ENCODE measurements at places on chromosomes 13 and 19.

- no peak for DNase-seq
These were observed 135.3 kb upstream of the MIR17HG start for GRCh38 chr13:91212231-91212630.

DNA sequence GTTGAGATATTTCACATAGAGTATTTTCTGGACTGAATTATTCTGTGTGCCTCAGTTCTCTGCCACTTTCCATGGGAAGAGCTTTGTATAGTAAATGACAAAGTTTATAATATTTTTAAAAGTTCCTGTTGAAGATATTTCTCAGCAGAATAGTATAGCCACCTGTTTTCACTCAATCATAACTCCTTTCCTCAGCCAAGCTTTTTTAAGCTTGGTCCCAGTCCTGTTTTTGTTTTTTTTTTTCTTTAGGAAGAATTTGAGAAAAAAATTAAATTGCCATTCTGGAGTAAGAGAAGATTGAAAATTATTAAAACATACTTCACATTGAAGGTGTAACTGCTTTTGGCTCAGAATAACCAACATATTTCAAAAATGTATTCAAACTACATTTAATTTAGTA, 55.5 kb downstream of the ENOX1 start:
- DNase-seq, result no peak

DNA sequence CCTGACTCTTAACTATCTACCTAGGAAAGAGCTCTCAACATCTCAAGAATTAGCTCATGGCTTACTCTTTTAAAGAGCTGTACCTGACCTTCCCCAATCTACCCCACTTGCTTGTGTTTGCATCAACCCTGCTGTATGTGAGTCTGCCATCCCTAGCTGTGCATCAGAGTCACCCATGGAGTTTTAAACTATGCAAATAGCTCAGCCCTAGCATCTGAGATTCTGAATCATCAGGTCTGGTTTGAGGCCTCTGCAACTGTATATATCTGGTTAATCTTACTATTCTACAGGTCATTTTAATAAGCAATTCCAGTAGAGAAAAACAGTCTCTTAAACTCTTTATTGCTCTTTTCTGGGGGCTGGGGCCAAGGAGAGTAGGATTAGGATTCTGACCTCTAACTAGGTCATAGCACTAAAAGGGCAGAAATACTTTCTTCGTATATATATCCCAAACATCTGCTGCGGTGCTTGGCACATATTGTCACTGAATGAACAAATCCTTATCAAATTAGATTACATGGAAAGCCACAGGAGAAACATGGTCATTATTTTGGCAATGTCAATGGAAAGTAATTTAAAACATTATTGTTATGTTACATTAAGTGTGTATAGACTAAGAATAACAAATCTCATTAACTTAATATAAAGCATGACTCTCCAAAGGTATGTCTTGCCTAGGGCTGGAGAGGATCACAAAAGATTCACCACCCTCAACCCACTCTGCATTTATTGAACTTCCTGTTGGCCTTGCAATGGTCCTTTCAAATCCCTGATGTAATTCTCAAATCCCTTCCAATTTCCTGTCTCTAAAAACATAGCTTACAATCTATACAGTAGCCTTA, 232.2 kb downstream of the DACH1 start:
- no peak for DNase-seq

- no peak for DNase-seq
These were observed 18.6 kb downstream of the ZNF575 start for GRCh38 chr19:43551399-43552197.

DNA sequence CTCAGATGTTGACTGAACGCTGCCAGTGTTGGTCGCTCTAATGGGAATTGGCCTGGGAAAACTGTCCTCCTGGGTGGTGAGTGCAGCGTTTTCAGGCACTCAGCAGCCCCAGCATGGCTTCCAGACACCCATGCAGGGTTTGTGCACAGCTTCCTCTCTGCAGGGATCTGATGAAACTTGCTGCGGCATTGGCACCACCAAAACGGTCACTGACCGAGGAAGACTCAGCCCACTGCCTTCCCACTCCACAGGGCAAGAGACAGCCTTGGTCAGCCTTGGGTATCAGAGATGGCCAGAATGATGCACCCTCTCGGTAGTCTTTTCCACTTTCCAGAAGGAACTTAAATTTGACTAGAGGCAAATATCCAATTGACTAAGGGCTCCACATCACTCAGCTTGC, 398.9 kb downstream of the IRS2 start:
- no peak for DNase-seq

DNA sequence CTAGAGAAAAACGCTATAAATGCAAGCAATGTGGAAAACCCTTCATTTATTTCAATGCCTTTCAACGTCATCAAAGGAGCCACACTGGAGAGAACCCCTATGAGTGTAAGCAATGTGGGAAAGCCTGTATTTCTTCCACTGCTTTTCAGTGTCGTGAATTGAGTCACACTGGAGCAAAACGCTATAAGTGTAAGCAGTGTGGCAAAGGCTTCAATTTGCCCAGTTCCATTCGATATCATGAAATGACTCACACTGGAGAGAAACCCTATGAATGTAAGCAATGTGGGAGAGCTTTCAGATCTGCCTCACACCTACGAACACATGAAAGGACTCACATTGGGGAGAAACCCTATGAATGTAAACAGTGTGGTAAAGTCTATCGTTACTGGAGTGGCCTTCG, 27.4 kb downstream of the ZNF20 start:
- DNase-seq, result no peak

DNA sequence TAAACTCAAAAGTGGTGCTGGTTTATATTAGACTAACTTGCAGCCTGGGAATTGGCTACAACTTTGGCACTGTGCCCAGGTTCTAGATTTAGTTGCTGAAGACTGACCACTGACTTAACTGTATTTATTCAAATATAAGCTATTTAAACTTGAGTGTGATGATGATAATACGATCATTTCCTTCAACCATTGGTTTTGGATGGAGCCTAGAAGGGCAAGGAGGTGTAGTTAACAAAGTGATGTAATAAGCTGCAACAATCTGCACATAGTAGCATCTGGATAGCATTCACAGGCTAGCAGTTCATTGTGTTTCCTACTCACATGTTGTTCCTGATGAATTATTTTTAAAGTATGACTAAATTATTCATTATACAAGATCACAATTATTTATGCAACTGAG, 55.2 kb upstream of the DACH1 start:
- DNase-seq, result no peak

GRCh38 chr13:71727662-71728061, 139.3 kb downstream of the DACH1 start:
- no peak for DNase-seq

- DNase-seq, result peak; percentile 87
These were observed 1.5 kb upstream of the WDR18 start for GRCh38 chr19:982567-983170.

GRCh38 chr19:16143399-16144215, at the start of gene HSH2D:
Gene HSH2D, plus strand, starts transcription at chr19:16143685. Its CDS starts 5,066 bp downstream, at chr19:16148751.
- DNase-seq, result no peak

GRCh38 chr19:35449359-35450043, 1.4 kb downstream of the FFAR2 start:
- DNase-seq, result no peak

GRCh38 chr13:66829803-66830202, 400.3 kb downstream of the PCDH9 start:
- DNase-seq, result no peak

GRCh38 chr13:71096421-71096820, 770.6 kb downstream of the DACH1 start:
- no peak for DNase-seq

GRCh38 chr19:13839130-13839937, 37.6 kb upstream of the NANOS3 start:
- no peak for DNase-seq
